ENCODE measurements at places on chromosomes 7 and 10. TPM values are rescaled to one million over a fixed set of nuclear protein-coding genes. Genes with fewer than 3 reads are reported as not detected.

DNA sequence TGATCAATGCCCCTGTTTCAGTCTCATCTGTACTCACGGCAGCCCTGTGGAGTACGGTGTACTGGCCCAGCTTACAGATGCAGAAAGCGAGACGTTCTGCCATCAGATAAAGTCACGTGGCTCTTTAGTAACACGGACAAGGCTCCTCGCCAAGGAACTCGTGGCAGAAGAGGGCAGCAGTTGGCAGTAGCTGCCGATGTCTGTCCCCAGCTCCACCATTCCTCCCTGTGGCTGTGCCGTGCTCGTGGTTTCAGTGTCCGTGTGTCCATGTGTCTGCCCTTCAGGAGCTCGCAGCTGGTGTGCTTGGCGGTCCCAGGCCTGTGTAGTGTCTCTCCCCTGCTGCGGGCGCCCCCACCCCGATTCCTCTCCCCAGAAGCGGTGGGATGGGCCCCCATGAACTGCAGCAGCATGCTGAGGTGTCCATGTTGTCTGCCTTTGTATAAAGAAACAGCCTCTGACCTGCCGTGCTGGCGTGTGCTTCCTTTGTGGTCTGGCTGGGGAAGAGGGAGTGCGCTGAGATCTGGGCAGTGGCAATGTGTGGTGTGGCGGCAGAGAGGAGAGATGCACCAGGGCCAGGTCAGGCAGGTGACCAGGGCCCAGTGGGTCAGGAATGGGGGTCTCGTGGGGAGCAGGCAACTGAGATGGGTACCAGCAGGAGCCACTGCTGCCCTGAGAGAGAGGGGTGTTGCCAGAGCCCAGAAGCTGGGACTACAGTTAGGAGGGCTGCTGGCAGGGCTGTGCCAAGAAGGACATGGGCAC, 9.8 kb downstream of the RHBDD2 start:
- no peak for DNase-seq

DNA sequence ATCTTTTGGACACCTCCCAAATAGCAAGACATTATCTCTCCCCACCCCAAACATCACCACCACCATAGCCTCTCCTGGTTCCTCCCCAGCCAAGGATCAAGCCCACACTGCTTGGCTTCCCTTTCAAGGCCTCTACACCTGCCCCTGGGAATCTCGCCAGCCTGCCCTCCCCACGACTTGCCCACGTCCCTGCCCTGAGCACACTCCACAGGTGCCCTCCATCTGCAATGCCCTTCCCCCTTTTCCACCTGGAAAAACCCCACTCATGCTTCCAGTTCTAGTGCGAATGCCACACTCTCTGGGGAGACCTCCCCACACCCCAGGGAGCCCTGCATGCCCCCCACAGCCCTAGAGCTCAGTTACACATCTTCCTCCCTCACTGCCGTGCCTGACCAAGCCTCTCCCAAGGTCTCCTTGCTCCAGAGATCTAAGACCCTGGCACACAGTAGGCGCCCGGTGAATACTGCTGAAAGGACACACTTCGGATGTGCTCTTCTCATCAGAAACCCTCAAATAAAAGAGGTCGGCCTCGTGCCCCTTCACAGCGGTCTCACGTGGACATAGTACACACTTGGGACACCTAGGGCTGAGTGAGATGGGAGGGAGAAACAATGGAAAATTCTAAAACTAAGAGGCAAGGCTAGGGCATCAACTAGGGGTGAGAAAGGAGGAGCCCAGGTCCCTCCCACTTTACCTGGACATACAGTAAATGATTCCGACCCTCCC, 91.4 kb downstream of the DLG5 start:
- no peak for DNase-seq

- no peak for DNase-seq
Measured at GRCh38 chr10:34181553-34182300, 633.4 kb downstream of the PARD3 start.

DNA sequence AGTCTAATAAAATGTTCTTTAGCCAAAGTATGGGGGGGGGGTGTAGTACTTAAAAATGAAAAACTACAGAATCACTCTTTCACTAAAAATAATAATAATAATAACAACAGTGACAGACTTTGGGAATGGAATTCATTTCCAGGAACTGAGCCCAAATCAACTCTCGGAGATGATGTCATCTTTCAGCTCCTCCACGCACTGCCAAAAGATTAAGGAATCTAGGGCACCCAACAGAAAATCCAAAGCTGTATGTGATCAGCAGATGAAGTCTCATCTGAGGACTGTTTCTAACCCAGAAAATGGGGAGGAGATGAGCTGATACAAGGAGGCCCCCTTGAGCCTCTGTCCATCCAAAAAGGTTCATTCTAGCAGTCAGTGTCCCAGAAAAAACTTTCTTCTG, 54.5 kb downstream of the GRB10 start:
- DNase-seq: no peak

DNA sequence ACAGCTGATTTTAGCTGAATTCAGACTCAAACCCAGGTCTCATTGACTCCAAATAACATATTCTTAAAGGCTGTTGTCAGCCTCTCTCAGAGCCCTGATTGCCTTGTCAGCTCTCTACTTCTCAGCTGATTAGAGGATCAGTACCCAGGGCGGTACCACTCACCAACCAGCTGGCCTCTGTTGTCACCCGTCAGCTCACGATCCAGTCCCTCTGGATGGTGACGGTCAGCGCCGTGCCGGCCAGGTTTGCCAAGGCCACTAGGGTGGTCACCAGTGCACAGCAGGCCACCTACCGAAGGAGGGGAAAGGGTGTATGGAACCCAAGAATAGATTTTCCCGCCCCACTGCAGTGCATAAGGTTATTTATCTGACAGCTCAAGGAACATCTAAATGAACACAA, 52.3 kb upstream of the TOMM7 start:
- no peak for DNase-seq

- no peak for DNase-seq
Measured at GRCh38 chr10:71236286-71236685, 23.9 kb downstream of the UNC5B start.

- DNase-seq: no peak
Measured at GRCh38 chr7:3832199-3832598, 531.1 kb downstream of the SDK1 start.

GRCh38 chr10:129897871-129898626, 66.0 kb downstream of the EBF3 start:
- DNase-seq: no peak

- DNase-seq: no peak
Measured at GRCh38 chr7:25429731-25430130, 201.4 kb upstream of the NPVF start.

The RAMP3 gene
- not detected for total RNA-seq

The VIPR2 gene
- total RNA-seq: not detected

The ANKRD7 gene
- total RNA-seq: 9.6 TPM

The ACTL6B gene
- total RNA-seq: not detected

The SUGCT gene
- total RNA-seq: 14.6 TPM

The MMD2 gene
- not detected for total RNA-seq

The CNNM1 gene
- total RNA-seq: 0.03 TPM

The FAM237B gene
- not detected for total RNA-seq
